ENCODE measurements at places on chromosomes 11 and 22.

GRCh38 chr11:62705413-62705812 is 1.8 kb downstream of the BSCL2 start:
- DNase-seq, result no peak

GRCh38 chr11:19566583-19567379 is 145.9 kb upstream of the NAV2 start:
- DNase-seq, result no peak

GRCh38 chr11:33564856-33565453 is 135.7 kb downstream of the C11orf91 start:
- DNase-seq, result no peak

GRCh38 chr11:69912911-69913451 is 93.8 kb upstream of the FGF3 start:
- DNase-seq, result peak; percentile 42

- no peak for DNase-seq
Observed at GRCh38 chr11:126476977-126477376, 121.5 kb downstream of the ST3GAL4 start.

DNA sequence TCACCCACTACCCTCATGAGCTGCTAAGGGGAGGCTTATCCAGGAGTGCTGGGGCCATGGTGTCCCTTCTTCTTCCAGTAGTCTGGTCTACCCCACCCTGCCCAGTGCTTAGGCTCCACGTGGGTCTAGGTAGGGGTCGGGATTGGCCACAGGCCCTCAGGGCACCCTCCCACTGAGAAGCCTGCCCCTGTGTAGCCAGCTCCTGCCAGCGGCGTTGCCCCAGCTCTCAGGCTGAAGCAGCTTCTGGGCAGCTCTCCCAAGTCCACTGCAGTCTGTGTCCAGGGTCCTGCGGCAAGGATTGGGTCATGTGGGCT is 24.0 kb upstream of the RIC3 start:
- no peak for DNase-seq

DNA sequence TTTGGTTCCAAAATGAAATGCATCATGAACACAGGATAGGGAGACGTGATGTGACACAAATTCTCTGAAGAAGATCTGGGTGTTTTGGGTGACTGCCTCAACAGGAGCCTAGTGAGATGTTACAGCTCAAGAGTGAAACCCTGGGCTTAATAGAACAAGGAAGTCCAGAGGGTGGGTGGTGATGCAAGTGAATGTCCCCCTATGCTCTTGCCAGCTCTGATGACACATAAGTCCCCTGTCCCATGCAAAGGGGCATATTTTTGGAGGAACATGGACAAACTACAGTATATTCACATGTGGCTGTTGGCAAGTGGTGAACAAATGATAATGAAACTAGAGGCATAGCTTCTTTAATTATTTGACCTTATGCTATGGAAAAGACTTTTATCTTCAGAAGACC is 9.2 kb downstream of the CRTAM start:
- DNase-seq, result no peak

GRCh38 chr11:57751676-57752253 is at the start of gene BTBD18:
Gene BTBD18 (minus strand): TSS chr11:57751819. CDS start chr11:57751188, 631 bp downstream.
- no peak for DNase-seq

DNA sequence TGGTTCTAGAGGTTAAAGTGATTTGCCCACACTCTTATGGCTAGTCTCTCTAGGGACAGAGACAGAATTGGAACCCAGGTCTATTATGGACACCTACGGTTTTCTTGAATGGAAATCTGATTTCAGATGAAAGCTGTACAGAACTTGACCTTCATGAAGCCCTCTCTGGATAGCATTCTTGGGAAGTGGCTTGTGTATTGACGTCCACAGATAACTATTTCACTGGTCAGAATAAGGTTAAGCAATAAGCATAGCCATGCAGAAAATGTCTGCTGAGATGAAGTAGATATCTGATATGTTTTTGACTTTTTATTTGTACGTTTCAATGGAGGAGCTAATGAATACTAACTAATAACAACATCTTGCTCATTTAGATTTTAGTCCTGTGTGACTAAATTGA is 1.1 kb downstream of the TLCD5 start:
- no peak for DNase-seq

DNA sequence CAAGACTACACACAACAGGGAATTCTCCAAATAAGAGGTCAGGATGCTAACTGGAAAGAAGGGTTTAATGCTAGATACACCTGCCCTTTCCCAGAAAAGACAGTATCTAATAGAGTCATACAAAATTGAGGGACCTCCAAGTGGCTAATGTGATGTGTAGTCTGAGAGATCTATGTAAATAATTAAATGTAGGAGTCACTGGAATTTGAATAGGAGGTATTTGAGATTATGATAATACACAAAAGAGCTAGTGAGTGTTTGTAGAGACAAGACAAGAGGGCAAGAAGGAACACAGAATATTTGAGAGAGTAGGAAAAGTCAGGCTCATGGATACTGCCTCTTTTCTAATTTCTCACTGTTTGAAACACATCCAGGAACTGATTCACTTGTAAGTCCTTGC is 15.5 kb upstream of the INSC start:
- no peak for DNase-seq

- DNase-seq, result no peak
Observed at GRCh38 chr22:49039625-49040024, 788.0 kb downstream of the BRD1 start.

DNA sequence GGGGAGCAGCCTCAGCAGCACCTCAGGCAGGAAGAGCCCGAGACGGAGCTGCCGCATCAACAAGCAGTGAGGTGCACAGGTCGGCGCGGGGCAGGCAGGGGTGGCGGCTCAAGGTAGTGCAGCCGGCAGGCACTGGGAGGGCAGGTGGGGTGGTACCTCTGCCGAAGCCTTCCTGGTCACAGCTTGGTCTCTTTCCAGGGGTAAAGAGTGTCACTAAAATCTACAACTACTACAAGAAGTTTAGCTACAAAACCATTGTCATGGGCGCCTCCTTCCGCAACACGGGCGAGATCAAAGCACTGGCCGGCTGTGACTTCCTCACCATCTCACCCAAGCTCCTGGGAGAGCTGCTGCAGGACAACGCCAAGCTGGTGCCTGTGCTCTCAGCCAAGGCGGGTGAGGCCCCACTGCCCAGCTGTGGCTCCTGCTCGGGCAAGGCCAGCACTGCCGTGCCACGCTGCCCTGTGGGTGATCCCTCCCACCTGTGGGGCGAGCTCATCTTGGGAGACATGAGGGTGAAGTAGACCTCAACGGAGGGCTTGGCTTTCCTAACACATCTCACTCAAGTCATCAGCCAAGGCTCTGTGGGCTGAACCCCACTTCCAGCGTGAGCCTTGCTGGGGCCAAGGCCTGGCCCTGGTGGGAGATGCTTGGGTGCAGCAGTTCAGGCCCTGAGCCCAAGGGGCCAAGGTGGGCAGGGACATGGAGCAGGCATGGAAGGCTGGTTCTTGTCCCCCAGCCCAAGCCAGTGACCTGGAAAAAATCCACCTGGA is 13.6 kb downstream of the GATD1 start:
- DNase-seq, result no peak

- no peak for DNase-seq
Observed at GRCh38 chr11:77214557-77214956, 86.5 kb downstream of the MYO7A start.

DNA sequence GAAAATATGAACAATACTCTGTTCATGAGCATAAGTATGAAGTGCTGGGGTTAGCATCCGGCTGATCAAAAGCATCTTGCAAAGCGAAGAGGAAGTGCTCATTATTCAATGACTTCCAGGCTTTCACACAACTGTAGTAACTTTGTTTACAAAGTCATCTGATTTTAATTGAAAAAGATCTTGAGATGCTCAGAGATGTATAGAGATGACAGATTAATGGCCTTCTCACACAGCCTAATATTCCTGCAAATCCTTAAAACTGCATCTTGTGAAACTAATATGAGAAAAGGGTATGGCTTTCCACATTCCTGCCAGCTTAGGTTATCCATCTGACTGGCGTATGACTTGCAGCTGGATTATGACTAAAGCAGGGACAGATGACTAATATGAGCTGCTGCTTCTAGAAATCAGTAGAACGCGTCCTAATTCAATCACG is 125.4 kb downstream of the CASP12 start:
- DNase-seq, result no peak

GRCh38 chr22:37195921-37196320 is 7.9 kb upstream of the C1QTNF6 start:
- no peak for DNase-seq

DNA sequence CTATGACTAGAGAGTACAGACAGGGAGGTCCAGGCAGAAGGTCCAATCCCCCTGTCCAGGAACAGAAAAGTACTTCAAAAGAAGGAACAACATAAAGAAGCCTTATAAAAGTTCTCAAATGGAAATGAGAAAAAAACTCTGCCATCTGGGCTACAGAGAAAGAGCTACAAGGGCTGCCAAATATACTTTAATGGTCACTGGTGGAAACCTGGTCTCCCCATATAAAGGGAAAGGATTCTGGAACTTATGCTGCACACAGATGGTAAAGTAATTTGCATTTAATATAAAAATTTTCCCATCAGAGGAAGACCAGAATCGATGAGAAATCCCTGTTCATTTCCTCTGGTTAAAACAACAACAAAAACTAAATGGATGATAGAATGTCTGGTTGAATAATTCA is 119.4 kb upstream of the MTMR2 start:
- DNase-seq, result no peak

DNA sequence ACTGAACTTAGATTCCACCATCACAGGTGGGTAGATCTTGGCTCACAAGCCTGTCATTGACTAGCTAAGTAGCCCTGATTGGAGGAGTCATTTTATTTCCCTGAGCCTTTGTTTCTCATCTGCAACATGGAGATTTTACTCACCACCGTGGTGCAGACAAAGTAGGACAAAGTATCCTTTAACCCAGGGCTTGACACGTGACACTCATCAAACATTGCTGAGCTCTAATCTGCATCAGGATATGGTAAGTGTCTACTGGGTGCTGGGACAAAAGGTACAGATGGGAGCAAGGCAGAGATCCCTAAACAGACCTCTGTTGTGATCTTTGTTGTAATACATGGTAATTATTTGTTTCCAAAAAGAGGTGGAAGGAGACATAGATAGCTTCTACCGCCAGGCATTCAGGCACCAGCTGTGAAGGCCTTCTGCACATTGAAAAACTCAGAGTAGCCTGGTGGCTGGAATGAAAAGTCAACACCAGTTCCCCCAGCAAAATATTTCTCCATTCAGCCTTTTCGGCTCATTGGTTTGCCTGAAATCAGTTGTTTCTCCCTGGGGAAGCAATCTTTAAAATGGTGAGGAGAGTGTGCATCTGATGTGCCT is 18.3 kb upstream of the MICAL2 start:
- no peak for DNase-seq

DNA sequence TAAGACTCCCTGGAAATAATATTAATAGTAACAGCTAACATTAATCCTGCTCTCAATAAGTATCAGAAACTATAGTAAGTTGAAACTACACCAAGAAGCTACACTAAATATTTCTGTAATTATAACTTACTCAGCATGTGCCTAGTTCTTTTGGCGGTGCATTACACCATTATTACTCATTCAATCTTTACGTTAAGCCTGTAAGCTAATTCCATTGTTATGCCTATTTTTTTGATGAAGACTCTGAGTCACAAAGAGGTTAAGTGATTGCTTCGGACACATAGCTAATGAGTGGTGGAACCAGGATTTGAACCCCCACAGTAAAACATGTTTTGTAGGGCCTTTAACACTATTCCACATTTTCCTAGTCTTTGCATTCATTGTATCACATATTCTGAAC is 111.6 kb downstream of the RASSF10 start:
- no peak for DNase-seq

- peak; percentile 38 for DNase-seq
Observed at GRCh38 chr11:128764424-128765095, 70.7 kb downstream of the FLI1 start.

GRCh38 chr11:64489831-64490441 is 101.1 kb upstream of the SLC22A12 start:
- DNase-seq, result peak; percentile 75

- no peak for DNase-seq
Observed at GRCh38 chr11:91397134-91397468, 827.5 kb upstream of the FAT3 start.

DNA sequence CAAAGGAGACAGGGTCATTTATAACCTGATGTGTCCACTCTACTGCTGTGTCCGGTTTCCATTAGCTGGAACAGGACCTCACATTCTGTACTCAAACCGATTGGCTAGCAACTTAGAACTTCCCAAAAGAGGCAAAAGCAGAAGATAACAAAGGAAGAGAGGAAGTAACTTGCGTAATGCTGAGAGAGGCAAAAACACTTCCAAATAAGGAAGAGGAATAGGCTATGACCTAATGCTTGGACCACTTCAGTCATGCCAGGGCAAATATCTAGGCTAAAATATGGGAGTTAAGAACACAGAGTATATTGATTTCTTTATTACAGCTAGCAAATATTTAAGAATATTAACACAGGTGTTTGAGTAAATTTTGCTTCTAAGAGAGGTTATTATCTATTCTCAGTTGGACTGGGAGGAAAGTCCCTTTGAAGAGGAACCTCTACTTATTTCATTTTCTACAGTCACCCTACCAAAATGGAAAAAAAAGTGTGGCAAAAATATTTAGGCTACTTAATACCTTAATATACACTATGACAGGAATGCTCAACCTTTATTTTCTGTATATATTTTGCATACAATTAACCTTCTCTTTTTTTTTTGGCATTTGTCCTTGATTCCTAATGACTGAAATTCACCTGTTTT is 499.8 kb upstream of the CHORDC1 start:
- DNase-seq, result no peak

GRCh38 chr11:12456651-12457579 is 79.5 kb downstream of the PARVA start:
- no peak for DNase-seq

DNA sequence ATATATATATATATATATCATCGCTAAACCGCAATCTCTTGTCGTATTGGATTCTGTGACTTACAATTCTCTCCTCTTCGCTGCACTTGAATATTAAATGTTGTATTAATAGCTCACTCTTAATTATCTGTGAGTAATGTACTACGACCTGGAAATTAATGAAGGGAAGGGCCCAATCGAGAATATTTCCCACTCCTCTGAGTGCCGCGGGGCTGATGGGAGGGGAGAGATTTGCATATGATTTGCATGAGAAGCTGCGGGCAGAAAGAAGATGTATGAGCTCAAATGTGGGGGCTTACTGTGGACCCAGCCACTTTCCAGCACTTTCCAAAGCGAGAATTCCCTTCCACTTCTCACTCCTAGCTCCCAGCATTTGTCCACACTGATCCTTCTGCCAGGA is 141.2 kb downstream of the MN1 start:
- no peak for DNase-seq

DNA sequence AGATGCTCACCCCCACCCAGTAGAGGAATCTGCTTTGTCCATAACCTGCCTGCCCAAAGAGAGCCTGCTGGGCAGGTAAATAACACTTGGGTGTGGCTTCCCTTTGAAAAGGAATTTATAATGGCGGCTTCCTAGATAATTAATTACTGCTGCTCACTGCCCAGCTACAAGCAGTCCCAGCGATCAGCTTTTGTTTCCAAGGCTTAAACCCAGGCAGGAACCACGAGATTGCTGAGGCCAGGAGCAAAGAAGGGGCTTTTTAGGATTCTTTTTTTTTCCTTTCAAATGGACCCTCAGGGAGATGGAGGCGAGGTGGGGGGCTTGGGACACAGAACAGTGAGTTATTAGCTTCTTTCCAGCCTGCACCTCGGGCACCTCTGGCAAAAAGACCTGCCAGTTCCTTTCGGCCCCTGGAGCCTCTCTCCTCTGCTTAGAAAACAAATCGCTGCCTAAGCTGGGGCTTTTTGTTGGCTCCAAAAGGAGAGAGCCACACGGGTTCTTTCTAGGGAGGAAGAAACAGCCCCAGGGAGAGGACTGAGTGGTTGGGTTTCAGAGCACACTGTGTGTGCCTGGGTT is 107.2 kb downstream of the TSPAN18 start:
- DNase-seq, result no peak
